ENCODE measurements at places on chromosomes 5 and 9. TPM values are rescaled to one million over a fixed set of nuclear protein-coding genes. Genes with fewer than 3 reads are reported as not detected.

DNA sequence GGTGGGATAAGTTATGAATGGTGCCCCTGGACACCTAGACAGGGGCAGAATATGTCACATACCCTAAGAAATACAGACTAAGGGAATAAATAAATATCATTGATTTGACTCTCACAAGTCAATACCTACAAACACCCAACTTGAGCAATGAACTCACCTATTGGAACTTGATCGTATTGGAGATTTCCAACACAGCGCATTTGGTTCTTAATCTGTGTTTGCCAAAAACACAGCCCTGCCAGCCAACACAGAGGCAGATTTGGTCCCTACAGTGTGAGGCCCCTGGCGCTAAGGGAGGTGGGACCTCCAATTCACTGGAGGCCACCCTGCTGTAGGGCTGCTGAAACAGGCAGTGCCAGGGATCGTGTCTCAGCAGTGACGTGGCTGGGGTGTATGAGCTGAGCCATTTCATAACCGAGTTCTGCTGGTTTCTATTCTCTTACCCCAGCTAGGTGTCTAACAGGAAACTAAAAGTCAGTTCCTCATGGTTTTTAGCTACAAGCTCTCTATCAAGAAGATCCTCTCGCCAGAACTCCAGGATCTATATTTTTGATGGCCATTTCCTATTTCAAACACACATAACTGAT, 84.5 kb downstream of the SLC1A1 start:
- H3K27ac ChIP-seq, result no peak overlapping the region
- DNase-seq, result no peak
- H3K4me1 ChIP-seq, result peaks cover 11% of the 10 kb centered on the region

DNA sequence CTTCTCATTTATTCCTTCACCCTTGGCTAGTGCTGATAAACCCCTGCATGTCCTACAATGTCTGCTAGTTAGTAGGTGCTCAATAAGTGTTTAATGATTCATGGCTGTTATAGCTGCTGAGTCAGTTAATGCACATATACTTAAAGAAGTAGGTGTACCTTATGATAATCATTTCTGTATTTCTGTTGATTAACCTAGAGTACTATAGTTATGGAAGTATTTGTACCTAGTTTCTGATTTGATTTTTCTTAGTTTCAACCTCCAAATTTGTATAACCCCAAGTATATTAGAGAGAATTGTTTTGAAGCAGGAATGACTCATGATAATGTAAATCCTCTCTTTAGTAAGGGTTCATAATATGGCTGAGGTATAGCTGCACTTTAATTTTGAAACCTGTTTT, 8.9 kb downstream of the SMAD5 start:
- no peak for DNase-seq
- no peaks in the 10 kb centered on the region for H3K36me3 ChIP-seq
- no peaks in the 10 kb centered on the region for H3K4me1 ChIP-seq
- H3K27me3 ChIP-seq, result no peaks in the 10 kb centered on the region
- no peak overlapping the region for H3K4me3 ChIP-seq

Gene CDH18
- total RNA-seq, result not detected

DNA sequence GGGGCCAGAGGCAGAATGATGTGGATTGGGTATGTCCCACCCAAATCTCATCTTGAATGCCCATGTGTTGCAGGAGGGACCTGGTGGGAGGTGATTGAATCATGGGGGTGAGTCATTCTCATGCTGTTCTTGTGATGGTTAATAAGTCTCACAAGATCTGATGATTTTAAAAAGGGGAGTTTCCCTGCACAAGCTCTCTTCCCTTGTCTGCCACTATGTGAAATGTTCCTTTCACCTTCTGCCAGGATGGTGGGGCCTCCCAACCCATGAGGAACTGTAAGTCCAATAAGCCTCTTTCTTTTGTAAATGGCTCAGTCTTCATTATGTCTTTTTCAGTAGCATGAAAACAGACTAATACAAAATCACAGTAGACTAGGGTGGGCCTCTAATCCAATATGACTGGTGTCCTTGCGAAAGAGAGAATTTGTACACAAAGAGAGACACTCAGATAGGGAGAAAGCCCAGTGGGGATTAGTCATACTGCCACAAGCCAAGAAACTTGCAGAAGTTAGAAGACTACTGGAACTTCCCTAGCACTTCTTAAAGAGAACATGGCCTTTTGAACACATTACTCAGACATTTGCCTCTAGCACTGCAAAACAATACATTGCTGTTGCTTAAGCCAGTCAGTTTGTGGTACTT, 68.4 kb downstream of the ANXA1 start:
- H3K4me3 ChIP-seq, result no peak overlapping the region
- H3K27ac ChIP-seq, result no peak overlapping the region
- DNase-seq, result no peak
- H3K4me1 ChIP-seq, result no peaks in the 10 kb centered on the region
- no peaks in the 10 kb centered on the region for H3K27me3 ChIP-seq
- H3K36me3 ChIP-seq, result no peaks in the 10 kb centered on the region

- no peak overlapping the region for H3K4me3 ChIP-seq
- no peak for DNase-seq
- H3K27me3 ChIP-seq, result no peaks in the 10 kb centered on the region
- H3K36me3 ChIP-seq, result no peaks in the 10 kb centered on the region
Measured at GRCh38 chr5:135295852-135296251, 103.2 kb downstream of the MACROH2A1 start.

All from naive thymus-derived CD4-positive, alpha-beta T cell (primary cell).